Mesenchymal stem cell (in vitro differentiated cells and primary cell): ENCODE measurements at places on chromosomes 7 and 10.
A peak's percentile ranks its signal among the peaks of the same experiment; 100 is the strongest.

- DNase-seq: no peak
These were observed 6.1 kb downstream of the TBATA start for GRCh38 chr10:70779088-70779487.

- DNase-seq: no peak
These were observed 161.7 kb upstream of the HPS1 start for GRCh38 chr10:98608411-98608810.

DNA sequence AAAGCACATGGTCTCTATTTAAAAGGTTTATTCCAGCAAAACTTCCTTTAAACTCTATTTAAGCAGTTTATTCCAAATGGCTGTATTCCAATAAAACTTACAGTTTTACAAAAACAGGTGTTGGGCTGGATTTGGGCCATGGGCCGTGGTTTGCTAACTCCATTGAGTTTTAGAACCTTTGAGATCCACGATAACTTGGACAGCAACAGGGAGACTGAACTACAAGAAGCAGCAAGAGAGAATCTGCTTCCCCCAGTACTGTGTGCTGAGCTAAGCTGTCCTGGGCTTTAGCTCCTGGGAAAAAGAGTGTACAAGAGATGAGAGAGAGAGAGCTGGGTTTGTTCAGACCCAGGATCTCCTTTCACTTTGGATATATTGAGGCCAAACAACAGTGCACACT is 204.0 kb upstream of the CELF2 start:
- DNase-seq: no peak

GRCh38 chr10:52644373-52645186 is 128.0 kb downstream of the MBL2 start:
- peak; percentile 47 for DNase-seq

- no peak for DNase-seq
These were observed 33.1 kb downstream of the GSTO2 start for GRCh38 chr10:104301907-104302690.

GRCh38 chr10:102641880-102642735 is 2.2 kb upstream of the TRIM8 start:
- DNase-seq: peak; percentile 99

DNA sequence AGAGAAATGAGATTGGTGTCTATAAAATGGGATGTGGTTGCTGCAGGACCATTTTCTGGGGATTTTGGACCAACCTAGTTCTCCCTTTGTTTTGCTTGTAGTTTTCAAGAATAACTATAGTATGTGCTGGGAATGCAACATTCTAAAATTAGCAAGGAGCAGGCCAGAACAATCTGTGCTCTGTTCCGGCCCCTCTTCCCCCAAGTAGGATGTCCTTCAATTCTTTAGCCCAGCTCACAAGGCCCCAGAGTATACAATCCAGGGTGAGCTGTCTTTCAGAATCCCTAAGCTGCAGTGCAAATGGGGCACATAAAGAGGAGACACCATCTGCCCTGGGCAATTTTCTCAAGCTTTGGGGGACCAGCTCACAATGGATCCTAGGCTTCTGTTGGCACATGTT is 809.1 kb downstream of the TNS3 start:
- DNase-seq: no peak

- no peak for DNase-seq
These were observed 6.0 kb upstream of the ZDHHC4 start for GRCh38 chr7:6571160-6571779.

DNA sequence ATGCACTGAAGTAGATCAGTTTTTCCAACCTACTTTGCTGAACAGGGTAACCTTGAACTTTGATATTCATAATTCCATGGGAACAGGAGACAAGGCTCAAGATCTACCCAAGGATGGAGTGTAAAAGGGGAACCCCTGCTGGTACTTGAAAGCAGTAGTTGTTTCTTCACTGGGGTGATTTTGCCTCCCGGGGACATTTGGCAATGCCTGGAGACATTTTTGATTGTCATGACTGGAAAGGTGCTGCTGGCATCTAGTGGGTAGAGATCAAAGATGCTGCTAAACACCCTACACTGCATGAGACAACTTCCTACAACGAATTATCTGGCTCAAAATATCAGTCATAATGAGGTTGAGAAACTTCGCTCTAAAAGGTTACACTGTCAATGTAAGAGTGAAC is 214.8 kb upstream of the CTBP2 start:
- no peak for DNase-seq

- DNase-seq: no peak
These were observed 512.3 kb upstream of the GALNT17 start for GRCh38 chr7:70619659-70620058.

GRCh38 chr10:114879541-114880158 is 58.1 kb downstream of the FHIP2A start:
- DNase-seq: peak; percentile 27

- no peak for DNase-seq
These were observed 64.1 kb downstream of the PIK3AP1 start for GRCh38 chr10:96656198-96656577.
